ENCODE measurements at places on chromosomes 12 and 14.

DNA sequence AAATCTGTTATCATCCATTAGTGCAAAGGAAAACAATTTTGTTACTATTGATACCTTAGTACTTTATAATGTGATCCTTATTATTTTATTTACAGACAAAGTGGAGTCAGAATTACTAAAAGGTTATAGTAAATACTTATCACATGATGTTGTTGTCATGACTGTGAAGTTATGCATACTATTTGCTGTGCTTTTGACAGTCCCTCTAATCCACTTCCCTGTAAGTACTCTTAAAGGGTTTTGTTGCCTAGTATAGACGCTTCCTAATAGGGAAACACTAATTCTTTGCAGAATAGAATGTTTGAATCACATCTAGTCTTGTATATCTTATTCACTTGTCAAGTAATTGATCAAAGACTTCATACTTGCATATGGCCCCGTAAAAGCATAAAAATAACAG, 69.4 kb downstream of the SLC38A6 start:
- DNase-seq, result no peak

DNA sequence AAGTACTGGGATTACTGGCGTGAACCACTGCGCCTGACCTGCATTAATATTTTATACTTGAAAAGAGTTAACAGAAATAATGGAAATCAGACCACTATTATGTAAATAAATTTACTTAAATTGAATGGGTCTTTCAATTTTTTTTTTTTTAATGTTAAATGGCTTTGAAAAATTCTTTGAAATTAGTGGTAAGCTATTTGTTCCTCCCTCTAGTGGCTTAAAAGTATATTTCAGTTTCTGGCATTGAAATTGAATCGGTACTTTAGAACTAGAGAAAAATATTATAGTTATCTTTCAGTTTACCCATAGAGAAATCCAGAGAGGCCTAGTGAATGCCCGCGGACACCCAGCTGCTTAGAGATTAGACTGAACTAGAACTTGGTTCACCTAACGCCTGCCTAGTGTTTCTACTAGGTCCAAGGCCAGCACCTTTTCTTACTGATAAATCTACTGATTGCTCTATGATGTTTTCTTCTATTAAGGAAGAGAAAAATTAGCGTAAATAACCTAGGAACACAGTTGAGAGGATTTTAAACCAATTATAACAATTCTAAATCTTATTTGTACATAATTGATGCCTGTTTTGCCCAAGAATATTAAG, 106.5 kb downstream of the EML1 start:
- DNase-seq, result peak; percentile 26

- no peak for DNase-seq
These were observed 874 bp upstream of the RNU6-8 start for GRCh38 chr14:32203928-32204357.

- DNase-seq, result no peak
These were observed 45.7 kb upstream of the ITPR2 start for GRCh38 chr12:26878661-26879119.

DNA sequence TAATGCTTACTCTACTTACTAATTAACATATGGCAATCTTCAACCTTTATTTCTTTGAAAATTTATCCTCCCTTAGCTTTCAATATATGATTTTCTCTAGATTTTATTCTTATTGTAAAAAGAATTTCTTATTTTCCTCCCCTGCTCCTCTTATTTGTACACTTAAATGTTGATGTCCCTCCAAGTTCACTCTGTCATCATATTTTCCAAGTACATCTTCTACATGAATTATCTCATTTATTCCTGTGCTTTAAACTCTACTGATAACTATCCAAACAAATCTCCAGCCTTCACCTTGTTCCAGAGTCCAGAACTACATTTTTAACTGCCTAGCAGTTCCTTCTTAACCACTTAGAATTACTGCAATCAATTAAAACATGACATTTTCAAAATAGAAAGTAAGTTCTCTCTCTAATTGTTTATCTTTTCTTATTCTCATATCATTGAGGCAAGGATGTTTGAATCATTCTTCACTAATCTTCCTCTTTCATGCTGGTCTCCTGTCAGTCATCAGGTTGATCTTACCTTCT, 261.6 kb upstream of the FAR2 start:
- DNase-seq, result no peak

DNA sequence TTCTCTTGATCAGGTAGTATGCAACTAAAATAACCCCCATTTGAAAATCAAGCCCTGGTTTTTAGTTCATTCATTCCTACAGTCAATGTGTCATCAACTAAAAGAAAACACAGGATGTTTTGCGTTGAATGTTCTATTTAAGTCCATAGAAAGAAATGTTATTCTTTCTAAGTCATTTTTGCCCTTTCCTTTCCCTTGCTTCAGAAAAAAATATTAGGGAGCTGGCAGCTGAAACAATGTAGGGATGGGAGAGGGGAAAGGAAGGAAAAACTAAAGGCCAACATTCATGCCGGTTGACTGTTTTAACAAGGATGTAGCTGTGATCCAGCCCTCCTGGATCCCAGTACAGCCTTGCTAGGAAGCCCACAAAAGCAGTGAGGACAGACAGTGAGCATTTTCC, 155.1 kb downstream of the BTG1 start:
- DNase-seq, result peak; percentile 74

DNA sequence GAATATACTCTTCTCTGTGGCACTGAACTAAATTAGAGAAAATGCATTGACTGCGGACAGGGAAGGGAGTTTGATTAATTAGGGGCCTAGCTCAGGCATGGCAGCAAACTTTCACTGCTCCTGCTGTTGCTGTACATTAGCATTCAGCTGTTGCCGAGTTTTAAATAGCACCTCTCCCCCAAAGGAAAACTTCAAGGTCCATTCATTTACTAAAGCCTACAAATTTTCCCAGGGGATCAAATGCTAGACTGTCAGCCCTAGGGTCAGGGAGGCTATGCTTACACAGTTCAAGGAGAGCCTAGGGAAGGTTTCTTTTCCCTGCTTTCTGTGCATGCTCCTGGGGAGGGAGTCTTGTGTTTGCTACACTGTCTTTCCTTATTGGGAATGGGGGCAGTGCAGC, 60.0 kb upstream of the GZMB start:
- no peak for DNase-seq

Data from fibroblast of skin of scalp (primary cell).